ENCODE measurements at places on chromosomes 11 and 22.

- no peak for DNase-seq
Observed at GRCh38 chr11:22341588-22341931, 3.4 kb downstream of the SLC17A6 start.

GRCh38 chr11:33716243-33716642 is 15.6 kb upstream of the C11orf91 start:
- DNase-seq: no peak

GRCh38 chr11:31355817-31356216 is 13.7 kb downstream of the DCDC1 start:
- DNase-seq: no peak

- DNase-seq: no peak
Observed at GRCh38 chr11:66976028-66976467, 944 bp downstream of the C11orf86 start.

DNA sequence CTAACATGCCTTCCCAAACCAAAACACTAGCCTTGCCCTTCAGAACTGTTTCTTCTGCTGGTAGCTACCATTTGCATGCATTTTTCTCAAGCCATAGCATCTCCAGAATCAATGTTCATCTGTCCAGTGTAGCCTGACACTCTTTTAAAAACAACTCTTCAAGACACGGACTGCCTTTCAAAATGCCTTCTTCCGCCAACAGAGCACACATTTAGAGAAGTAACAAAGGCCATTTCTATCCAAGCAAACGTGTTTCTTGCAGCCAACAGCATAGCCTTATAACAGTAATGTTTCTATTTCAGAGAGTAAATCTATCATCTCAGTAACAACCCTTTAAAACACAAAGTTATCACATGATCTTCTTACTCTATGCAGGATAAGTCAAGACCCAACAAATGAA is 143.3 kb upstream of the MTMR2 start:
- no peak for DNase-seq

DNA sequence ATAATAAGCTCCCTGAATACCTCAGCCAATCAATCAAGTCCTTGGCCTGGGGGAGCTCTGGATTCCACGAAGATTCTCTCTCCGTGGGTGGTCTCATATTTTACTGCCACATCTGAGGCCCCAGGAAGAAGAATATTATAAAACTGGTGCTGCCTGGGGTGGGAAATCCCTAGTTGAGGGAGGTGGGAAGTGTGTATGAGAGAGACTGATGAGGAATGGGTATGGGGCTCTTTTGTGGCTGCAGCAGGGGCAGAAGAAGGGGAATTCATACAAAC is 71.5 kb downstream of the SYN3 start:
- DNase-seq: no peak

- no peak for DNase-seq
Observed at GRCh38 chr22:39090426-39091064, 6.5 kb upstream of the APOBEC3H start.

DNA sequence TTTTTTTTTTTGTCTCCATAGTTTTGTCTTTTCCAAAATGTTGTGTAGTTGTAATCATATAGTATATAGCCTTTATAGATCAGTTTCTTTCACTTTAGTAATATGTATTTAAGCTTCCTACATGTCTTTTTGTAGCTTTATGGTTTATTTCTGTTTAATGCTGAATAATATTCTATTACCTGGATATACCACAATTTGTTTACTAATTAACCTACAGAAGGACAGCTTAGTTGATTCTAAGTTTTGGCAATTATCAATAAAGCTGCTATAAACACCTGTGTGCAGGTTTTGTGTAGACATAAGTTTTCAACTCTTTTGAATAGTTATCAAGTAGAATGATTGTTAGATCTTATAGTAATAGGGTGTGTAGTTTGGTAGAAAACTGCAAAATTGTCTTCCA is 130.3 kb upstream of the CARD18 start:
- no peak for DNase-seq

GRCh38 chr22:39083212-39084165 is 6.4 kb downstream of the APOBEC3G start:
- DNase-seq: no peak

All from Right ventricle myocardium superior (tissue), 1 donor.